Activated gamma-delta T cell (primary cell): ENCODE measurements at places on chromosomes 2 and 18.

DNA sequence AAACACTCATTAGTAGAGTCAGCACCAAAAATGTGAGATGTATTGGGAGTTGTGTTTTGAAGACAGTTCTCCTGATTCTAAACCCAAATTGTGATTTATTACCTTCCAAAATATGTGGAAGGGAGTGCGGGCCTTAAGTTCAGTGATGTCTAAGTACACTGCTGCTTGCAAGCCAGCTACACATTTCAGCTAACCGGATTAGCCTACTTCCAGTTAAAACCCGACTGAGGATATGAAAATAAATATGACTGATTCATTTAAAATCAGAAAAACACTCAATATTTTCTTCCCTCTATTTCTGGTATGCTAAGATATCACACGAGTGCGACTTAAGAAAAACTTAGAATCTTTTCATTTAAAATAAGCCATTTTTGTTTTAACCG lies 907 bp downstream of the FHL2 start:
- DNase-seq, result no peak

DNA sequence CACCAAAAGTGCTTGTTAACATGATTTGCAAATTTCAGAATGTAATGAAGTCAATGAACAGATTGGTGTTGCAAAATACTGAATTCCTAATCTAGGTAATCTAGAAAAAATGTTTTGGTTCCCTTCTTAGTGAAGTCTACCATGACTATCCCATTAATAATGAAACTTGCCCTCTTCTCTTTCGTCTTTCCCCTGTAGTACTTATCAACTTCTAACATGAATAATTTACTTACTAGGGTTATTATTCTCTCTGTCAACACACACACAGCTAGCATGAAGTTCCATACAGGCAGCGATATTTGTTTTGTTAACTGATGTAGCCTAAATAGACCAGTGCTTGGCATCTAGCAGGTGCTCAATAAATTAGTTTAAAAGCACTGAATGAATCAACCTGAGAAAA lies 160.2 kb downstream of the NCK2 start:
- DNase-seq, result no peak

GRCh38 chr2:96869822-96870625 lies at the start of gene SEMA4C:
TSS of gene SEMA4C (minus strand) at chr2:96870080. CDS start at chr2:96867886, 2,194 bp downstream.
- DNase-seq, result peak; percentile 59

GRCh38 chr18:10042492-10042891 lies 128.7 kb downstream of the VAPA start:
- no peak for DNase-seq

- no peak for DNase-seq
These were observed 124.5 kb downstream of the VAPA start for GRCh38 chr18:10038268-10038667.
